ENCODE measurements at places on chromosomes 1 and 21.

GRCh38 chr1:151711044-151711800, 5.4 kb downstream of the CELF3 start:
- no peak for DNase-seq

GRCh38 chr21:44013380-44014088, 1.4 kb downstream of the TRAPPC10 start:
- no peak for DNase-seq

DNA sequence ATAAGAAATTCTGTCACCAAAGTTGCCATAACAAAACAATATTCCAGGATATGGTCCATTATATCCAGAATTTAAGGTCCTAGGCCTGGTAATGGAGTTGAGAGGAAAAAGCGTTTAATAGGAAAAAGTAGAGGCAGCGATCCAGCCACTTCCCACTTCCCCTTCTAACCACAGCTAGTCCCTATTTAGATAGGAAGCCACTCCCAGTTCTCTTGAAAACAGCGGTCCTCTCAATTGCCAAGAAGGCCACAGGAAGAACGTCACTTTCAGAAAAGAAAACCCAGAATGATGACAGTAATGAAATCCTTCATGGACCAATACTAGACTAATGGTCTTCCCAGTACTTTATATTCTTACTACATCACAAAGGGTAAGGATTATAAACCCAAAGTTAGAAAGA, 38.6 kb downstream of the ABL2 start:
- no peak for DNase-seq

- peak; percentile 85 for DNase-seq
Measured at GRCh38 chr1:64966158-64966971, at the start of gene JAK1. TSS of gene JAK1 (minus strand) at chr1:64966549. CDS start at chr1:64886264, 80,285 bp downstream.

All from renal pelvis (tissue), 12 donors.